ENCODE measurements at places on chromosomes 7 and 10. TPM values are rescaled to one million over a fixed set of nuclear protein-coding genes. Genes with fewer than 3 reads are reported as not detected.
A peak's percentile ranks its signal among the peaks of the same experiment; 100 is the strongest.

C7orf33 gene
- not detected for polyA plus RNA-seq

GRCh38 chr10:78865538-78865875 lies 203.3 kb upstream of the ZMIZ1 start:
- no peak for DNase-seq

SEMA3E gene
- polyA plus RNA-seq, result not detected

- DNase-seq, result peak; percentile 37
Measured at GRCh38 chr10:5888351-5888750, 1.3 kb downstream of the ANKRD16 start.

WIPF3 gene
- 0.01 TPM for polyA plus RNA-seq

PNLIPRP1 gene
- polyA plus RNA-seq, result not detected

CFAP46 gene
- 0.98 TPM for polyA plus RNA-seq

UNCX gene
- polyA plus RNA-seq, result not detected

GRCh38 chr10:12755075-12755474 lies 246.4 kb downstream of the CCDC3 start:
- no peak for DNase-seq

- DNase-seq, result no peak
Measured at GRCh38 chr7:21708096-21708495, 165.3 kb downstream of the DNAH11 start.

- DNase-seq, result no peak
Measured at GRCh38 chr10:49144058-49144720, 10.4 kb upstream of the FAM170B start.

GRCh38 chr10:34555653-34556052 lies 259.4 kb downstream of the PARD3 start:
- no peak for DNase-seq

GRCh38 chr7:100837099-100837836 lies 9.9 kb upstream of the EPHB4 start:
- DNase-seq, result peak; percentile 92

DNA sequence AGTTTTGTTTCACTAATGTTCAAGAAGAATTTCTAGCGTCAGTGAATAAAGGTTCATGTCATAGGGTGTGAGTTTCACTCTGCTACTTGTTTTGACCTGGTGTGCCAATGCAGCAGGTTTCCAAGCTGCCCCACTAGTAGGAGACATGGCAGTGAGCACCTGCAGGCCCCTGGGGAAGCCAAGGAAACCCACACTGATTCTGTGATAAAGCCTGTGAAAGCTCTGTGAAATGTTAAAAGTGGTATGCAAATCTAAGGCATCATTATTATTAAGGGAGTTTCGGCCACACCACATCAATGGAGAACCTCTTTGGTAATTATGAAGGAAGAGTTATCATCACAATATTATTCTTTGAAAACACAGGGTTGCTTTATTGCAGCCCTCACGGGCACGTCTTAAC lies 46.4 kb downstream of the ABCB5 start:
- DNase-seq, result no peak

GRCh38 chr7:127652333-127653248 lies 597 bp downstream of the SND1 start:
- DNase-seq, result peak; percentile 39

DNA sequence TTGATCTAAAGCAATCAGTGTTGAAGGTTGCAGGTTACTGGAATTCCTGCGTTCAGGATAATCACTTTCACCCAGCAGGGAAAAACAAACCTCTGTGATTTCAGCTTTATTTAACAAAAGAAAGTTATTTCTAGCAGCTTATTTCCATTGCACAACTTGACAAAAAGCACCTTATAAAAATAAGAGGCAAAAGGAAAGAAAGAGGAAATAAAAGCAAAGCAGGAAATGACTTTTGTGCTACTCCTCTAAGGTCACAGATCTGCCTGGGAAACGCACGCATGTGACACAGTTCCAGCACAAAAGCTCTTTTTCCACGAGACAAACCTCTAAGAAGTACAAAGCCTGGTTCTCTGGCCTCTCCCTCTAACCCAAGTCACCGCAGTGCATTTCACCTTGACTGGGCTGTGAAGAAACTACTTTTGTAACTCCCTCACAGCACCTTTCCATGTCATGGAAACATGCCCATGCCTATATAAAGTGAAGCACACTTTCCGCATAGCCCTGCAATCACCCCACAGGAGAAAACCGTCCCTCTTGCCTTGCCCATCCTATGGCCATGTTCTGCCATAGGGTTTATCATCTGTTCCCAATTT lies 870 bp downstream of the ANK3 start:
- peak; percentile 62 for DNase-seq

GRCh38 chr7:28479507-28479947 lies 67.2 kb downstream of the CREB5 start:
- DNase-seq, result no peak

DNA sequence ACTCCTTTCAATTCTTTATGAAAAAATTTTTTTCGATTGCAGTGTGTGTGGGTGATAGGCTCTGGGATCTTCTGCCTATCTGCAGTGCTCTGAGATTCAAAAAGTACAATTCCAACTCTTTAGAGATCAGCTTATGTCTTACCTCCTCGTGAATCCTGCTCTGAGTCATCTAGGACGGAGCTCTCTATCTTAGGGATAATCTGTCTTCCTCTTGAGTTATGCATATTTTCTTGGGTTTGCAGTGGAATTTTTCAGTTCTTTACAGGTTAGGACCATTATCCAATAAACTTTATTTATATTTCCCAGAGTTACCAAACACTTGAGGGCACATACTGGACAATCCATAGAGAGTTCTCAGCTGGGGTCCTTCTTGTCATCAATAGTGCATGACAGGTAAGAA lies 428.6 kb downstream of the ACTR3B start:
- DNase-seq, result no peak

BZW2 gene
- 39.7 TPM for polyA plus RNA-seq

GIMAP4 gene
- 56.6 TPM for polyA plus RNA-seq

DNA sequence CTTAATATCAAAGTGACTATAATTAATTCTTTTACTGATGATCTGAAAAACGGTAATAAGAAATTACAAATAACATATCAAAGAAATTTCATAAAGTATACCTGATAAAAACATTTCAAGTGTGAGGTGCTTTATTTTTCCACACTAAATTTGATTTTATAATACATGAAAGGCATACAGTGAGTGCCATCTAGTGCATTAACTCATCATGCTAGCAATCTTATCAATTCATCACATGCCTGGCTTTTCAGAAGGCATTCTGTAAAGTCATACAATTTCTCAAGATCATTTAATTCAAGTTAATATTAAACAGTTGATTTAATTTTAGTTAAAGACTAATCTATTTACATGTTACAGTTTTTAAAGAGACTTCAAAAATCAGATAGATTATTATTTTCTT lies 1020.9 kb downstream of the GATA3 start:
- DNase-seq, result peak; percentile 28
